Activated CD8-positive, alpha-beta T cell treated with anti-CD3 and anti-CD28 coated beads, Interleukin-2, amount 10 ng/mL, durations not matched to agents 7 days and 5 days (primary cell): ENCODE measurements at places on chromosomes 16 and 17. TPM values are rescaled to one million over a fixed set of nuclear protein-coding genes. Genes with fewer than 3 reads are reported as not detected.

GRCh38 chr16:77763994-77764393 lies 24.4 kb upstream of the VAT1L start:
- no peak for DNase-seq

- no peak for DNase-seq
Measured at GRCh38 chr17:39673335-39674081, 5.3 kb downstream of the PNMT start.

GRCh38 chr16:86569701-86570447 lies 3.2 kb downstream of the FOXC2 start:
- no peak for DNase-seq

GRCh38 chr16:84952335-84953189 lies 58.8 kb downstream of the ZDHHC7 start:
- peak; percentile 81 for DNase-seq

- no peak for DNase-seq
Measured at GRCh38 chr17:15038656-15039055, 226.5 kb downstream of the PMP22 start.

- DNase-seq, result peak; percentile 43
Measured at GRCh38 chr17:7408252-7408727, 645 bp downstream of the NLGN2 start.

DNA sequence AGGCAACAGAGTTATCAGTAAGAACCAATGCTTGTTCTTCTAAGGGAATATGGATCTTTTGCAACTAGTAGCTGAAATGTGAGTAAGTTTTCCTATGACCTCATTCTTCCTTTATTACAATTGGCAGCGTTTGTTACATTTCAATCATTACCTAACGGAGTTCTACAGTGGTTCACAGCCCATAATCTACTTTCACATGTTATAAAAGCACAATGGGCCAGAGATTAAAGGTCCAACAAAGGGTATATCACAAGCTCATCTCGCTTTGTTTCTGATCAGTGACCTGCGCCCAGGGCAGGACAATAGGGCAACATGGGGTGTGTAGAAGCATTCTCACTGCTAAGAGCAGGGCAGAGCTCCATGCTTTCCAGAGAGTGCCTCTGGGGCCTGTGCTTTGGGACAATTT lies 279.9 kb upstream of the DYNLRB2 start:
- no peak for DNase-seq

- peak; percentile 28 for DNase-seq
Measured at GRCh38 chr16:72961115-72961832, 86.7 kb downstream of the ZFHX3 start.

GRCh38 chr17:40418428-40418706 lies 671 bp upstream of the TOP2A start:
- no peak for DNase-seq

- DNase-seq, result no peak
Measured at GRCh38 chr16:87725596-87726235, 40.1 kb downstream of the KLHDC4 start.

GRCh38 chr16:90046971-90047713 lies 27.9 kb upstream of the DBNDD1 start:
- no peak for DNase-seq

GRCh38 chr16:69326172-69326873 lies 4.1 kb downstream of the PDF start:
- no peak for DNase-seq

DNA sequence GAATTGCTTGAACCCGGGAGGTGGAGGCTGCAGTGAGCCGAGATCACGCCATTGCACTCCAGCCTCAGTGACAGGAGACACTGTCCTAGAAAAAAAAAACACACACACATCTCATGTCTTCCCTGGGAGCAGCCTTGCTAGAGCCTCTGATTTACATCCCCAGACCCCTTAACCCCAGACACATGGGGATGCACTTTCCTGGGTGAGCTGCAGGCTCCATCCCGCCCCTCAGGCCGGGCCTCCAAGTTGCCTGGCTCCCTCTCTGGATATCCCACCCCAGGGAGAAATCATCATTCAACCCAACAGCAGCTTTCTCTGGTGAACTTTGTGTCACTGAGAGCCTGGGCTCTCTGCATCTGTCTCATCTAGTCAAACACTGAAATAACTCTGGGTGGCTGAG lies 21.5 kb downstream of the SRL start:
- no peak for DNase-seq

DNA sequence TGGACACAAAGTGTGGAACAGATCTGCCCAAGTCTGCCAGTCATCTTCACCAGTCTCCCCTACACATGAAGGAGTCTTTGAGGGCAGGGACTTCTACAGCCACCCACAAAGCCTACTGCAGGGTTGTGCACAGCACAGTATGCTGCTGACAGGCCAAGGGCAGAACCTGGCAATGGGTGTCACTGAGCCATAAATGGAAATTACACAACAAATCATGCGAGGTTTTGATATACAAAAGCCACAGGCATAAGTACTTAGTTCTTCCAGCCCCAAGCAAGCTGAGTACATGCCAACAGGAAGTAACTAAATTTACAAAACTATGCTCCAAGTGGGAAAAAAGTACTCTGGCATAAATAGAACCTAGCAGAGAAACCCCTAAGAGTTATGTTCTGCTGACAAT lies 7.8 kb upstream of the PSMC3IP start:
- no peak for DNase-seq

- DNase-seq, result no peak
Measured at GRCh38 chr17:78255029-78255656, 23.7 kb downstream of the TMEM235 start.

- DNase-seq, result peak; percentile 65
Measured at GRCh38 chr17:56786989-56787482, 46.7 kb downstream of the C17orf67 start.

DNA sequence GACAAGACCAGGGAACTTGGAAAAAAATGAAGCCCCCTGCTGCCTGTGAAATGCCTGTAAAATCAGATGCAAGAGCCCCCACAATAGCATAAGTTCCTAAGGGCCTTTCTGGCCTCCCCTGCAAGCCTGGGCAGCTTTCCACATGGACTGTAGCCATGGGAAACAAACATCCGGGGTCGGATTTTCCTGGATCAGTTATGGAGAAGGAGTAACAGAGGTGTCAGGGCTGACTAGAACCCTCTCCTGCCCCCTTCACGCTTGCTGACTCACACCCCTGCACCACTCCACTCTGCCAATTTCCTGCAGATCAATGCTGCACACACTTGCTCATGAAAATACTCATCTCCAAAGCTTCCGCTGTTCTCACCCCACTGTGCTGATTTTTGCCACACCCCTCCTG lies 258.6 kb downstream of the CBLN1 start:
- DNase-seq, result no peak

GRCh38 chr17:37547986-37548385 lies 58.3 kb downstream of the DUSP14 start:
- DNase-seq, result no peak

- DNase-seq, result no peak
Measured at GRCh38 chr17:71922439-71922838, 198.4 kb upstream of the SOX9 start.

DNA sequence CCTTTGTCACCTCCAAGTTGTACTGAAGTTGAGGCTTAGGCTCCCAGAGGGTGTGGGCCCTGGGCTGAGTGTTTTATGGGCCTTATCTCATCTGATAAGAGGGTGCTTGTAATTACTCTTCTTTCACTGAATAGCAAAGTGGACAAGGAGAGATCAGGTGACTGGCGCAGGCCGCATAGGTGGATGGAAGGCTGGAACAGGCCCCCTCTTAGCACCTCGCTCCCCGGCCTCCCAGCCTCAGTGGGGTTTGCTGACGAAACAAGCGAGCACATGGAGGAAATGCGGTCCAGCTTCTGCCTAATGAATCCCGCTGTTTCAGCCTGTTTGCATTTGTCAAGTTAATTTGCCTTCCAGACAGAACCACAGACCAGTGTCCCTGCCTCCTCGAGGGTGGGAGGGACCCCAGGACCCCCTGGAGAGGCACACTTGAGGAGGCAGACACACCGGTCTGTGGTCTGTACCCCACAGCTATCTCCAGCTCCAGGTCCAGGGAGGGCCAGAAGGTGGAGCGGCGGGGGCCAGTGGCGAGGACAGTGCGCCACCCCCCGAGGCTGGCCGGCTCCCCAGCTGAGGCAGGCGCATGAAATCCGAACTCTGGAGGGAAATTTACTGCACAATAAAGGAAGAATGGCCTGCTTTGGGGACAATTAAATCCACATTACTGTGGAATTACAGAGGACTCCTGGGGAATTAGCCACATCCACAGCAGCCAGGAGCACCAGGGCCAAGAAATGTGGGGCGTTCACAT lies 123.4 kb downstream of the NTN1 start:
- DNase-seq, result no peak

DNA sequence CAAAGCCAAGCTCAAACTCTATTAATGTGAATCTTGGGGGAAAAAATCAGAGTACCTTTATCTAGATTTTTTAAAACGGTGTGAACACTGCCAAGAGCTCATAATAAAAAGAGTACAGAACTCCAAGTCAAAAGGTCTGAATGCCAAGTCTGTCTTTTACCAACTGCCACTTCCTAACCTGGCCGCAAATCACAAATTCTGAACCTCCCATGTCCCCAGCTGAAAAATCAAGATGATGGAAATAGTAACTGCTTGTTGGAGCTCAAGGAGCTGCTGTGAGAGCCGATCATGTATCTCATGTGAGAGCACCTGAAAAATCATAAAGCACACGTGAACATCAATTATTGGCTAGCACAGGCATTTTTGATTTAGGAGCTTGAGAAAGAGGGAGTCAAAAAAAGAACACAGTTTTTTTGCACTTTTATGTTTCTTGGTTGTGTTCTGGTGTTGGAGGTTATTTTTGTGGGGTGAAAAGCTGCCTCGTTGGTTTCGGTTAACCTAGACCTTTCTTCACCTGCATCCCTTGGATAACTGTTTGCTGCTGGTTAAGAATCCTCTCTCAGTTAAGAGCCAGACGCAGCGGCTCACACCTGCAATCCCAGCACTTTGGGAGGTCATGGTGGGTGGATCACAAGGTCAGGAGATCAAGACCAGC lies 50.5 kb downstream of the GAS7 start:
- no peak for DNase-seq

DNA sequence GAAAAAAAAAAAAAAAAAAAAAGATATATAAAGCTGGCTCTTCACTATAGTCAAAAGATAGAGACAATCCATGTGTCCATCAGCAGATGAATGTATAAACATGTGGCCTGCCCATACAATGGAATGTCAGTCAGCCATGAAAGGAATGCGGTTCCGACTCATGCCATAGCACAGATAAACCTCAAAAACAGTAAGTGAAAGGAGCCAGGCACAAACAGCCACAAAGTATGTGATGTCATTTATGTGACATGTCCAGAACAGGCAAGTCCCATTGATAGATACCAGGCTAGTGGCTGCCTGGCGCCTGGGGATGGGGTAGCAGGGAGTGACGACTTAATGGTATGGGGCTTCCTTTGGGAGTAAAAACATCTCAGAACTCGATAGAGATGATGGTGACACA lies 155.7 kb downstream of the CMIP start:
- DNase-seq, result no peak

- no peak for DNase-seq
Measured at GRCh38 chr16:7318686-7319085, 14.0 kb upstream of the RBFOX1 start.

DNA sequence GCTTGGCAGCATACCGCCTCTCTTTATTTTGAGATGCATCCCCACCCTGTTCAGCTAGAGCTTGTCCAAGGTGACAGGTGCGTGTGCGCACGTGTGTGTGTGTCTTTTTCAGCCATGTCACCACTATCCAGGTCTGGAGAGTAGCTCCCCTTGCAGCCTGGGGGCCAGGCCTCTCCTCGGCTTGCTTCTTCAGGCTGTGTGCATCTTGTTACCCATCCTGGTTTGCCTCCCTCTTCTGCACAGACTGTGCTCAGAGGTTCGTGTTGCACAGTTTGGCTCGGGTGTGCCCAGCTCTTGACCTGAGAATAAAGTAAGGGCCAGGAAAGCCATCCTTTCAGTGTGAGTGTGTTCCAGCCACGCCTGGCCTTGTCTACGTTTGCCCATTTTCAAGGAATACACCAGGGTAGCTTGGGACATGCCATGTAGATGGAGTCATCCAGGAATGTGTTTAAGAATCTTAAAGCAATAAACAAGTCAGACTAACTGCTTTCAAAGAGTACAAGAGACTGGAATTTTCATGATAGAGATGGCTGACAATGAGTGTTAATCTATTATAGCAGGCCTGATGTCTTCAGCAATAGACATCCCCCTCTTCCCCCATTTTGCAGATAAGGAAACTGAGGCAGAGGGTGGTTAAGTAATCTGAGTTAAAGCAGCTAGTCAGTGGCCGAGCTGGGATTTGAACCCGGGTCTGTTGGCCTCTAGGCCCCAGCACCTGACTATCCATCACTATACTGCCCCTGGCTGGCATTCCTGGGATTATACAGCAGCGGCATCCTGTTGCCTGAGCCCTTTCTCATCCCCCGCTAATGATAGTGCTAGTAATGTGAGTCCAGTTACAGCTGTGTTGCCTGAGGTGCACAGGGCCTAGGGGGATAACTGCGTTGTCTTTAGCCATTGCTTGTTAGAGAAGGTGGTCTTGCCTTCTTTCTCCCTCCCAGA lies 77.9 kb downstream of the KSR1 start:
- DNase-seq, result no peak

- DNase-seq, result no peak
Measured at GRCh38 chr16:75304521-75305363, 53.3 kb upstream of the BCAR1 start.

GRCh38 chr16:88477631-88478519 lies 24.8 kb downstream of the ZFPM1 start:
- DNase-seq, result peak; percentile 74

DNA sequence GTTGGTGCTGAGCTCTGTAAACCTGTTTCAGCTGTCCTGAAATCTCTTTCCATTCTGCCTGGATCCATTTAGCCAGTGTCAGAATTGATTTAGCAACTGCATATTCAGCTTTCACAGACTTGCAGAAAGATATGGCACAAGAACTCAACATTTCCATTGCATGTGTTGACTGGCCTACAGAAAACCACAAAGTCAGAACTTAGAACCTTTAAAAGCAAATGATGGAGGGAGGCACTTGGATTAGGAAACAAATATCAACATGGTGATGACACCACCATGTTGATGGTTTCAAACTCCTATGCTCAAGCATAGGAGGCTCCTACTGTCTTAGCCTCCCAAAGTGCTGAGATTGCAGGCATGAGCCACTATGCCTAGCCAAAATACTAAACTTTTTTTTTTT lies 52.3 kb upstream of the ARL6IP1 start:
- no peak for DNase-seq

GRCh38 chr16:46918905-46919792 lies 35.0 kb downstream of the GPT2 start:
- DNase-seq, result no peak

- no peak for DNase-seq
Measured at GRCh38 chr16:13313351-13313750, 412.0 kb downstream of the SHISA9 start.

- DNase-seq, result no peak
Measured at GRCh38 chr16:68744744-68745280, 7.7 kb downstream of the CDH1 start.

CHRNB1 gene
- 15.7 TPM for total RNA-seq

KCNH4 gene
- 0.05 TPM for total RNA-seq

TNP2 gene
- not detected for total RNA-seq

TMIGD1 gene
- total RNA-seq, result not detected

C17orf100 gene
- 0.92 TPM for total RNA-seq

PYY gene
- total RNA-seq, result not detected

SOST gene
- total RNA-seq, result not detected

PRCD gene
- not detected for total RNA-seq

DNAAF1 gene
- not detected for total RNA-seq

KRTAP4-4 gene
- total RNA-seq, result not detected

ABCA6 gene
- total RNA-seq, result 0.08 TPM

BIRC5 gene
- 114 TPM for total RNA-seq

CLDN7 gene
- total RNA-seq, result 1.1 TPM

CHAD gene
- not detected for total RNA-seq

CDYL2 gene
- 16.5 TPM for total RNA-seq

SLFN14 gene
- not detected for total RNA-seq

MT1G gene
- total RNA-seq, result 30.6 TPM

TBC1D26 gene
- not detected for total RNA-seq
